Osteocyte (in vitro differentiated cells): ENCODE measurements at places on chromosomes 2 and 18. TPM values are rescaled to one million over a fixed set of nuclear protein-coding genes. Genes with fewer than 3 reads are reported as not detected.

- H3K27ac ChIP-seq = peak overlapping the region; percentile 25
- H3K27me3 ChIP-seq = no peaks in the 10 kb centered on the region
- DNase-seq = no peak
- H3K4me3 ChIP-seq = no peak overlapping the region
- H3K36me3 ChIP-seq = peaks cover 52% of the 10 kb centered on the region
- peaks cover 16% of the 10 kb centered on the region for H3K4me1 ChIP-seq
These were observed 93.8 kb downstream of the C2orf74 start for GRCh38 chr2:61255580-61256437.

DNA sequence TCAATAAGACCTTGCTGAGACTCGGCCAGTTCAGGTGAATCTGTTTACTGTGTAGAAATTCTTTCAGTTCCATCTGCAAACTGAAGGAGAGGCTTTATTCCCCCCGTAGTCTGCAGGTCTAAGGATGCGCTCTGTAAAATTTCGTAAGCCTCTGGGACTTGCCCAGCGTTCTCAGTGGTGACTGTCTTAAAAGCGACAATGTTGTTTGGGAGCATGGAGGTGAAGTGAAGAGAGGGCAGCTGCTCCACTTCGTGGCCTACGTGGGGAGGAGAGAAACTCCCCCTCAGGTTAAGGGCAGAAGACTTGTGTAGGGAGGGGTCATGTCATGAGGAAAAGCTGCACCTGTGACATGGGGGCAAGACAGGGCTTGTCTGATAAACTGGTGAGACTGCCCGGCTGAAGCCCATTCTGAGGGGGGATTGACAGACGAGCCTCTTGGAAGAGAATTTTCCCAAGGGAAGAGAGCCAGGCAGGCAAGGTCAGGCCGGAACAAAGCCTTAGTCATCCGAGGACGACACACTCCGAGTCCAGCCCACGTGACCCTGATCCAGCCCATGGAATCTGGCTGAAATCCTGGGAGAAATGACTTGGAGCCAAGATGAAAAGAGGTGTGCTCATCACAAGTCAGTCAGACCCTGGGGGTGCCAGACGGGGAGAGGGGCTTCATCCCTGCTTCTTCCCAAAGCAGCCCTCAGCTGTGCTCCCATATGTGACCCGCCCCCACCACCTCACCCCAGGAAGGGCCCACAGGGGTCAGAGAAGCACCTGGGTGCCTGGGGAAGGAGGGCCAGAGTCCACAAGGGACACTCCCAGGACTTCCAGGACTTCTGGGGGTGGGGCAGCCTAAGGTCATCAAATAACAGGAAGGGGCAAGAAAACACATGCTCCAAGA is 88.5 kb upstream of the SH3BP4 start:
- H3K27ac ChIP-seq = no peak overlapping the region
- no peak overlapping the region for H3K4me3 ChIP-seq
- H3K4me1 ChIP-seq = peaks cover 28% of the 10 kb centered on the region
- no peak for DNase-seq
- no peaks in the 10 kb centered on the region for H3K27me3 ChIP-seq

DNA sequence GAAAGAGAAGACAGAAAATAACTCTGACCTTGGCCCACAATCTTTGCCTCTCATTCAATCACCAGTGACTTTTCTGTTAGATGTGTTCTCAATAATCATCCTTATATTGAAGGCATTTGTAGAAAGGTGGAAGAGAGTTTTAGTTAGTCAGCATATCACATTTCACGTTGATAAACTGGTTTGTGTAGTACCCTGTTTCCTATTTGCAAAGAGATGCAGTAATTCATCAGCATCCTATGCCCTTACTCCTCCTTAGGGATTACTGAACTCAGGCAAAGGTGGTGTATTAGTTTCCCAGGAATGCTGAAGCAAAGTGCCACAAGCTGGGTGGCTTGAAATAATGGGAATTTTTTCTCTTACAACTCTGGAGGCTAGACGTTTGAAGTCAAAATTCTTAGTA is 145.0 kb downstream of the SPP2 start:
- no peak for DNase-seq
- peaks cover 2% of the 10 kb centered on the region for H3K36me3 ChIP-seq
- H3K27ac ChIP-seq = no peak overlapping the region

DNA sequence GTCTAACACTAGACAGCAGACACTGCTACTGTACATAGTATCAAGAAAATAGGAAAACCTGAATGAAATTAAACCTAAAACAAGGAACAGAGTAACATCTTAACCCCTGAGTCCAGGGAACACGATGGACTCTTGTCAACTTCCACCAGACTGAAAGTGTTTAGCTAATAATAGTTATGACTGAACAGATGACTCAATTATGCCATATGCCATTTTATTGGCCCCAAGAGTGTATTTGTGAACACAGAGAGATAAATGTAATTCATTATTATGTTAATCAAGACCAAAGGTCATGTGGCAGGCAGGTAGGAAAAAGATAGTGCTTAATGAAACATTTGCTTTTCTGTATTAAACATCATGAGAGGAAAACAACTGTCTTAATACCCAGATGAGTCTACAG is 58.0 kb downstream of the NYAP2 start:
- H3K36me3 ChIP-seq = no peaks in the 10 kb centered on the region
- no peaks in the 10 kb centered on the region for H3K27me3 ChIP-seq
- DNase-seq = no peak
- no peak overlapping the region for H3K4me3 ChIP-seq
- no peaks in the 10 kb centered on the region for H3K4me1 ChIP-seq
- H3K27ac ChIP-seq = no peak overlapping the region

GRCh38 chr2:54704688-54705605 is 18.5 kb upstream of the EML6 start:
- H3K27ac ChIP-seq = no peak overlapping the region
- no peak for DNase-seq
- no peaks in the 10 kb centered on the region for H3K4me1 ChIP-seq
- peaks cover 2% of the 10 kb centered on the region for H3K36me3 ChIP-seq

DNA sequence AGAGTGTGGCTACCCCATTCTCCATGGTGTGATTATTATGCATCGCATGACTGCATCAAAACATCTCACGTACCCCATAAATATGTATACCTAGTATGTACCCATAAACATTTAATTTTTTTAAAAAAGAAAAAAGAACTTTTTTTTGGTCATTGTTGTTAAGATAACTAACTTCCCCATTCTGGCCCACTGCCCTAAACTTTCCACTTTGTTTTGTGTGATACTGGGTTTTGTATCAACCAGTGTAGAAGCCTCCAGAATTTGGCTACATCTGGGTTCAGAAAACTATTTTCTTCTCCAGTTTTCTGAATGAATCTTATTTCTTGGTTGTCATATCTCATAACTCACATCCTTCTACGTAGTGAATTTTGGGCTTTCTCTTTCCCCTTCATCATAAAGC is 62.3 kb upstream of the NABP1 start:
- H3K4me1 ChIP-seq = peaks cover 13% of the 10 kb centered on the region
- no peaks in the 10 kb centered on the region for H3K36me3 ChIP-seq
- H3K27me3 ChIP-seq = no peaks in the 10 kb centered on the region
- H3K27ac ChIP-seq = no peak overlapping the region
- no peak for DNase-seq
- no peak overlapping the region for H3K4me3 ChIP-seq

DNA sequence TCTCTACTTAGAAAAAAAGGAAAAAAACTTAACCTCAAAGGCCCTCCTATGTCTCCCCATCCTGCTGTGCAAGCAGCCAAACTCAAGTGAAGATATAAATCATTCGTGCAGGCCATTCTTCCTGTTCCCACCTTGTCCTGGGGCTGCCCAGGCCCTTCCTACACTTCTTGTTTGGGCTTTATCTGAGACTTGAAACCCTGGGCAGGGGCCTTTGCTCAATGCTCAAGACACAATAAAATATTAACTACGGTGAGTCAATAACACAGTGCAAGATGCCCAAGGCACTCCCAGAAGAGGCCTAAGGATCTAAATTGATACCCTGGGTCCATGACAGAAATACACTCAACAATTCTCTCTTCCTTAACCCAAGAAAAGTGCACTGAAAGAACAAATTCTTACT is 67.6 kb downstream of the TBC1D8 start:
- H3K4me1 ChIP-seq = peaks cover 15% of the 10 kb centered on the region
- H3K36me3 ChIP-seq = peaks cover 2% of the 10 kb centered on the region
- no peak overlapping the region for H3K27ac ChIP-seq
- H3K27me3 ChIP-seq = no peaks in the 10 kb centered on the region

- peaks cover 19% of the 10 kb centered on the region for H3K27me3 ChIP-seq
- no peak overlapping the region for H3K27ac ChIP-seq
- no peak overlapping the region for H3K4me3 ChIP-seq
- no peak for DNase-seq
- H3K36me3 ChIP-seq = no peaks in the 10 kb centered on the region
- H3K4me1 ChIP-seq = peaks cover 4% of the 10 kb centered on the region
These were observed 75.7 kb downstream of the RBM43 start for GRCh38 chr2:151186011-151186410.

GRCh38 chr2:106106622-106107508 is 87.2 kb downstream of the UXS1 start:
- H3K4me1 ChIP-seq = no peaks in the 10 kb centered on the region
- peaks cover 6% of the 10 kb centered on the region for H3K36me3 ChIP-seq

- H3K27ac ChIP-seq = peak overlapping the region; percentile 83
- peaks cover 61% of the 10 kb centered on the region for H3K4me1 ChIP-seq
- H3K27me3 ChIP-seq = no peaks in the 10 kb centered on the region
- no peak overlapping the region for H3K4me3 ChIP-seq
- DNase-seq = peak; percentile 84
These were observed 59.4 kb upstream of the CTLA4 start for GRCh38 chr2:203808046-203808750.

DNA sequence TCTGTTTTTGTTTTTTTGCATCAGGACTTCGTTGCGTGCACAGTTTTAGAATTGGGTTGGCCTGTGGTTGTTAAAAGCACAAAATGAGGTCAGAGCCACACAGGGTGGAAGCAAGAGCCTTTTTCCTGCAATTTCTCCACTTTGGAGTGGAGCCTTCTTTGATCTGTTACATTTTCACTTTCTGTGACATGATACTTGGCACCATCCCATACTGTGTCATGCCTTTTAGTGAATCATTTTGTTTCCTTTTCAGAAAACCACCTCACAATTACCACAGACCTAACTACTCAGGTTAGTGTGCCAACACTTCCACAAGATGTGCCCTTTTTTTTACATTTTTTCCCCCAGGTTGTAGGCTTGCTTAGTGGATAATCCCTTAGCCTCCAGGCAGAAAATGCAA is 32.5 kb downstream of the MERTK start:
- H3K27ac ChIP-seq = no peak overlapping the region
- peaks cover 6% of the 10 kb centered on the region for H3K4me1 ChIP-seq
- peaks cover 45% of the 10 kb centered on the region for H3K27me3 ChIP-seq
- H3K36me3 ChIP-seq = no peaks in the 10 kb centered on the region

DNA sequence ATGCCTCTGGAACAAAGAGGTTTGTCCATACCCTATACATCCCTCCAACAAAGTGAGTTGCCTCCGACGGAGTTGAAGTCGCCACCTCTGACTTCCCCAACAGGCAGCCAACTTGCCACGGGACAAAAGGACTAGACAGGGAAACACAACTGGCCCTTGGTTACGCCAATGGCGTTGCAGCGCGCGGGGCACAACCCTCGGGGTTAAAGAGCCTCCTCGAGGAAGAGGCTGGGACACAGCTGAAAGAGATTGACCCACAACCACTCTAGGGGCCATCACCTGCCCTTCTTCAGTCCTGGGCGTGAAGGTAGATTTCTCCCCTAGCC is 545 bp downstream of the GTF3C2 start:
- H3K36me3 ChIP-seq = peaks cover 3% of the 10 kb centered on the region
- H3K27me3 ChIP-seq = no peaks in the 10 kb centered on the region
- H3K4me1 ChIP-seq = peaks cover 37% of the 10 kb centered on the region
- H3K4me3 ChIP-seq = peak overlapping the region; percentile 99
- DNase-seq = no peak
- H3K27ac ChIP-seq = peak overlapping the region; percentile 100

DNA sequence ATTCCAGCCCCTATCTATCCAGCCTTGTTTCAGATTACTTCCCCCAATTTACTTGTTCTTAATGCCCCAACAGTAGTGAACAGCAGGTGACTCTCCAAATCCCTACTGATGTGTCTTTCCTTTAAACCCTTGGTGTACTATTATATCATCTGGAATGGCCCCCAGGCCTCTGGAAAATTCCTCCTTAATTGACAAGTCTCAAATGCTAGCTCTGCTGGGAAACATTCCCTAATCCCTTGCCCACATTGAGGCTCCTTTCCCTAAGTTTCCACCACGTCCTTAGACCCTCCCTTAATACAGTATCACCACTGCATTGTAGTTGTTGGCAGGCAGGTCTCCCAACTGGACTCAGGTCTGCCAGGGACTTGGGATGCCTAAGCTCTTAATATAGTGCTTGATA is 41.0 kb downstream of the MYO3B start:
- H3K4me3 ChIP-seq = no peak overlapping the region
- H3K27ac ChIP-seq = no peak overlapping the region
- peaks cover 3% of the 10 kb centered on the region for H3K27me3 ChIP-seq
- peaks cover 18% of the 10 kb centered on the region for H3K4me1 ChIP-seq
- H3K36me3 ChIP-seq = no peaks in the 10 kb centered on the region

DNA sequence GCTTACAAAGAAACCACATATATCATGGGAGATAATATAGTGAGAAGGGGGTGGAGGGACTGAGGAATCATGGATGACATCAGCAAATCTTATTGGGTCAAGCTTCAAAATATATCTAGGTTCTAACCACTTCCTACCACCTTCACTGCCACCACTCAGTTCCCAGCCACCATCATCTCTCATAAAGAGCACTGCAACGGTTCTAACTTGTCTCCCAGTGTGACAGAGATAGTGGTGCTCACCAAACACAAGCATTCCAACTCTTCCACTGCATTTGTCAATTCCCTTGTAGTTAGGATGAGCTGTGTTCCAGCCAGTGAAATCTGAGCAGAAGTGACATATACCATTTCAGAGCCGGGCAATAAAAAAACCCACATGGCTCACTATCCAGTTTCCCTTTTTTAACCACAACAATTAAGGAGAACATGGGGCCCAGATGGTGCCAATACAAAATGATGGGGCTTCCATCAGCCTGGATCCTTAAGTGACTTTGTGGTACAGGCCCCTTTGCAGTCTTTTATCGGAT is 318.1 kb downstream of the NBAS start:
- no peak overlapping the region for H3K4me3 ChIP-seq
- H3K4me1 ChIP-seq = peaks cover 5% of the 10 kb centered on the region
- H3K36me3 ChIP-seq = peaks cover 6% of the 10 kb centered on the region

- peak overlapping the region; percentile 100 for H3K27ac ChIP-seq
- no peaks in the 10 kb centered on the region for H3K36me3 ChIP-seq
- no peaks in the 10 kb centered on the region for H3K27me3 ChIP-seq
- H3K4me1 ChIP-seq = peaks cover 57% of the 10 kb centered on the region
- DNase-seq = no peak
- H3K4me3 ChIP-seq = peak overlapping the region; percentile 91
These were observed 1.5 kb downstream of the KLF7 start for GRCh38 chr2:207164006-207164831.

The CFAP221 gene
- total RNA-seq = not detected in 2 replicates

The PLEK gene
- 0.19 TPM in 1 of 2 replicates, not detected in the other for total RNA-seq

The NPHP1 gene
- 3.0 and 3.6 TPM in 2 replicates for total RNA-seq

The MGAT5 gene
- total RNA-seq = 22.6 and 23.8 TPM in 2 replicates

The CTNNA2 gene
- total RNA-seq = not detected in 2 replicates

The RGPD5 gene
- total RNA-seq = 38.1 and 49.7 TPM in 2 replicates

The RNASEH1 gene
- 24.6 and 25.5 TPM in 2 replicates for total RNA-seq

The MYO7B gene
- not detected in 2 replicates for total RNA-seq
